ENCODE measurements at places on chromosomes 4 and X. TPM values are rescaled to one million over a fixed set of nuclear protein-coding genes. Genes with fewer than 3 reads are reported as not detected.
A peak's percentile ranks its signal among the peaks of the same experiment; 100 is the strongest.

Gene NAP1L2
- total RNA-seq, result 0.11 TPM

DNA sequence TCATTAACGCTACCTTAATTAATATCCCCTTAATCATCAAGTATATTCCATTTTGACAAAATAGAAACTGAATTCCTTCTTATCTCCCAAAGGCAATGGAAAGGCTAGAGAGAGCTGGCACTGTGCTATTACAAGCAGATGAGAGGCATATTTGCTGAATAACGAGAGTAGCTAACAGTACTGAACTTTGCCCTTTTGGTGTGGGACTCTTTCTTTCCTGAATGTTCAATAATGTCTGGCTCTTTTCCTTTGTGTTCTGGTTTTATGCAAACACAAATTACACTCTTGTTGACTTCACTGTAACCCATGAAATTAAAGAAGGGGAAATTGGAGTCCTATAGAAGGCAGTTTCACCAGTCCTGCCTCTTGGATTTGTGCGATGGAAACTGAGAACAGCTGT, 63.5 kb downstream of the SHROOM3 start:
- no peaks in the 10 kb centered on the region for H3K4me1 ChIP-seq
- no peak for DNase-seq
- no peaks in the 10 kb centered on the region for H3K36me3 ChIP-seq
- no peak overlapping the region for H3K27ac ChIP-seq
- no peak overlapping the region for H3K4me3 ChIP-seq

Gene DAPP1
- not detected for total RNA-seq

Gene CCDC110
- total RNA-seq, result not detected

- H3K36me3 ChIP-seq, result no peaks in the 10 kb centered on the region
- no peak overlapping the region for H3K27ac ChIP-seq
- H3K4me3 ChIP-seq, result no peak overlapping the region
These were observed 133.8 kb downstream of the ZC4H2 start for GRCh38 chrX:64842492-64842891.

Gene MAGEA8
- not detected for total RNA-seq

DNA sequence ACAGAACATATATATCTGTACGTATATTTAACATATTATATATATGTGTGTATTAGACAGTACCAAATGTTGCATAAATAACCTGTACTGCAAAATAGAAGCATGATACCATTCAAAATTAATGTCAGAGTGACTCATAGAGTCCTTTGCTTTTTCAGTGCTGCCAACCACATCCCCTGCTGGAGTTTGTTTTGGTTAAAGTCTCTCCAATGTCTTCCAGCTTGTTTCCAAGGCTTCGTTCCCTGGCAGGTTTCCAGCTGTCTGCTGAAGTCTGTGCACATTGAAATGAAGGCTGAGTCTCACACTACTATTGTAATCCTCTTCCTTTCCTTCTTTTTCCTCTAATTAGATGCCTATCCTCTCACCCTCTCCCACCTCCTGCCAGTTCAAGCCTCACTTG, 14.9 kb downstream of the NRK start:
- H3K36me3 ChIP-seq, result no peaks in the 10 kb centered on the region
- DNase-seq, result no peak
- H3K4me1 ChIP-seq, result no peaks in the 10 kb centered on the region
- no peaks in the 10 kb centered on the region for H3K27me3 ChIP-seq
- peak overlapping the region; percentile 2 for H3K27ac ChIP-seq

DNA sequence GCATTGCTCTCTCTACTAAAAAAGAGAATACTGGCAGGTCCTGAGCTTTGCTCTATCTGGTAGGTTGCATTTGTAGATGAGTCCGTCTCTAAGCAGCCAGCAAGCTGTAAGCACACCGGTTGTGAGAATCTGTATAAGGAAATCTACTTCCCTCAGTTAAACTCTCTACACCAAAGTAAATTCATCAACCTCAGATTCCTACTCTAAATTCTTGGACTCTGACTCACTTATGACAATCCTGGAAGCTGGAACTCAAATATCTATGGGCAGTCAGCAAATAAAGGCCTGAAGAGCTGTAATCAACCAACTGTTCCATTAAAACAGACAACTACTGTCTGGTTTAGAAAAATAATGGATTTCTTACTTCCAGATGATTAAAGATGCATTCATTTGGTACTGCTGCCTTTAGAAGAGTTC, 37.9 kb downstream of the FAT1 start:
- peaks cover 11% of the 10 kb centered on the region for H3K4me1 ChIP-seq
- no peak for DNase-seq
- H3K27ac ChIP-seq, result no peak overlapping the region
- H3K27me3 ChIP-seq, result no peaks in the 10 kb centered on the region
- H3K4me3 ChIP-seq, result no peak overlapping the region

DNA sequence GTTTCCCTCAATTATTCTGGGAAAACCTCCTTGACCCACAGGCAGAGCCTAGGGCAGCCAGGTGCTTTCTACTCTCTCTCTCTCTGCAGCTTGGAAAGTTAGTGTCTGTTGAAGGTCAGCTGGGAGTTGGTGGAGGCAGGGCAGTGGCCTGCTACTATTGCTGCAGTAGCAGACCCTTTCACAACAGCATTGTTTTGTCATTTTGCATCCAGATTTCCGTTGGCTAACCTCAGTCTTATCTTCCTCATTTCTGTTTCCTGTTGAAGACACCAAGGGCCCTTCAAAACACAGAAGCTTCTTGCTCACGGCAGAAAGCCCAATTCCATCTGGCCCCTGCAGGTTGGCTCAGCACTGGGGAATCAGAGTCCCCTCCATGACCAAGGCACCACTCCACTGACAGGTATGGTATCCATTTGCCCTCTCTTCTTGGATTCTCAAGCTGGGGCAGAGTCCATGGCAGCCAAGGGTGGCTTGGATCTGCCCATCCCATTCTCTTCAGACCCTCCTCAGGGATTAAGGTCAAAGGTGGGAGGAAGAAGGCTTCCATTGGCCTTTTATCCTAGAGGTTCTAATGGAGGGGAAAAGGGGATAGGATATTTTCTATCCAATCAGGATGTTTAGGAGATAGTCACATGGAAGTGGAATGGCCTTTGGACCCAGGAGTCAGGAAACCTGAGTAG, 24.6 kb downstream of the VSIG4 start:
- peak overlapping the region; percentile 20 for H3K4me3 ChIP-seq
- no peaks in the 10 kb centered on the region for H3K27me3 ChIP-seq
- no peak for DNase-seq

- no peak overlapping the region for H3K4me3 ChIP-seq
- no peaks in the 10 kb centered on the region for H3K27me3 ChIP-seq
- no peaks in the 10 kb centered on the region for H3K4me1 ChIP-seq
- DNase-seq, result no peak
- no peak overlapping the region for H3K27ac ChIP-seq
These were observed 3.9 kb upstream of the TRIM60 start for GRCh38 chr4:165027762-165028402.

Measured in ascending aorta (tissue), 2 donors.